Peyer's patch (tissue), 4 donors: ENCODE measurements at places on chromosomes 13 and 19. TPM values are rescaled to one million over a fixed set of nuclear protein-coding genes. Genes with fewer than 3 reads are reported as not detected.

DNA sequence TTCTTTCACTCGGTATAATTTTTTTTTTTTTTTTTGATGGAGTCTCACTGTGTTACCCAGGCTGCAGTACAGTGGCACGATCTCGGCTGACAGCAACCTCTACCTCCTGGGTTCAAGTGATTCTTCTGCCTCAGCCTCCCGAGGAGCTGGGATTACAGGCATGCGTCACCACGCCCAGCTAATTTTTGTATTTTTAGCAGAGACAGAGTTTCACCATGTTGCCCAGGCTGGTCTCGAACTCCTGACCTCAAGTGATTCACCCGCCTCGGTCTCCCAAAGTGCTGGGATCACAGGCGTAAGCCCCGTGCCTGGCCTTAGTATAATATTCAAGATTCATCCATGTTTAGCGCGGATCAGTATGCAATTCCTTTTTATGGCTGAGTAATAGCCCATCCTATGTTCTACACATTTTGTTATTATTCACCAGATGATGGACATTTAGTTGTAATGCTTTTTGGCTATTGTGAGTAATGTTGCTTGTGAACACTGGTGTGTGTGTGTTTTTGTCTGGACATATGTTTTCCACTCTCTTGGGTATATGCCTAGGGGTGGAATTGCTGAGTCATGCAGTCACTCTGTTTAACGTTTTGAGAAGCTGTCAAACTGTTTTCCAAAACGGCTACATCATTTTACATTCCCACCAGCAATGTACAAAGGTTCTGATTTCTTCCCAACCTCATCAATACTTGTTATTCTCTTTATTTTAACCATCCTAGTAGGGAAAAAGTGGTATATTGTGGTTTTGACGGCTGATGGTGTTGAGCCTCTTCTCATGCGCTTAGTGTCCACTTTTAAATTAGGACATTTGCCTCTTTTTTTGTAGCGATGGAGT is 22.9 kb downstream of the PLEKHF1 start:
- H3K27ac ChIP-seq = no peak overlapping the region
- H3K4me3 ChIP-seq = no peak overlapping the region
- H3K36me3 ChIP-seq = no peaks in the 10 kb centered on the region
- DNase-seq = no peak
- H3K27me3 ChIP-seq = no peaks in the 10 kb centered on the region
- no peaks in the 10 kb centered on the region for H3K4me1 ChIP-seq

PLEKHF1 gene
- 8.7 TPM for total RNA-seq

GRCh38 chr19:42229301-42229854 is 9.3 kb downstream of the ZNF526 start:
- H3K4me3 ChIP-seq = no peak overlapping the region
- H3K27me3 ChIP-seq = no peaks in the 10 kb centered on the region
- H3K4me1 ChIP-seq = no peaks in the 10 kb centered on the region
- no peak for DNase-seq

RHPN2 gene
- total RNA-seq = 62.7 TPM

TEKTIP1 gene
- total RNA-seq = not detected

GRCh38 chr13:75804605-75805004 is 168.5 kb downstream of the LMO7 start:
- H3K27ac ChIP-seq = no peak overlapping the region
- DNase-seq = no peak
- H3K4me1 ChIP-seq = no peaks in the 10 kb centered on the region
- no peaks in the 10 kb centered on the region for H3K27me3 ChIP-seq
- H3K4me3 ChIP-seq = no peak overlapping the region
